ENCODE measurements at places on chromosomes 2 and 18.

- no peak for DNase-seq
Observed at GRCh38 chr18:76892832-76893231, 70.5 kb downstream of the ZNF236 start.

DNA sequence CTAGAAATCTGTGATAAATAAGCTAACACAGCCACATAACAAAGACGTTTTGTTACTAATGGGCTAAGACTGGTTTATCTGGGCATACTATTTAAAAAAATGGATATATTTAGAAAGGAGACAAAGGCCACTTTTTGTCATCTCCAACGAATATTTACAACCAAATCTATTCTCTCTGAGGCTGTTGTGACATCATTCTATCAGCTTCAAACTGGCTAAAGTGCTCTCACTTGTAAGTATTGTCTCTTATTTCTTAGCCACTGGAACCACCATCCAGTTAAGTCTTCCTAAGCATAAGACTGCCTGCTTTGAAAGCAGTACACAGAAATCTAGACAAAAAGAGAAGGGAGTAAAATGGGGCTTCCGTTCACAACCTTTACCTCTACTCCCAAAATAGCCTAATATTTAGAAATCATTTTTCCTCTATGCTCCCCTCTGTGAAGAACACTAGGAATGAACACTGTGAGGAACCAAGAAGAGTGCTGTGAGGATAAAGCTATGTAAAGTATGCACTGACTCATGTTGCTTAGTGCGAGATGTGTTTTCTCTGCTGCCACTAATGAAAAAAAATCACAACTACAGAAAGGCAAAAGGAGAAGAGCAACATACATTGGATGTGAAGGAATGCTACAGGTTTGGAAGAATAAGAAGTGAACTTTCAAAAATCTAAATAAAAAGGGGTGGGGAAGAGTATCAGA is 264.1 kb downstream of the EXOC6B start:
- DNase-seq = no peak

DNA sequence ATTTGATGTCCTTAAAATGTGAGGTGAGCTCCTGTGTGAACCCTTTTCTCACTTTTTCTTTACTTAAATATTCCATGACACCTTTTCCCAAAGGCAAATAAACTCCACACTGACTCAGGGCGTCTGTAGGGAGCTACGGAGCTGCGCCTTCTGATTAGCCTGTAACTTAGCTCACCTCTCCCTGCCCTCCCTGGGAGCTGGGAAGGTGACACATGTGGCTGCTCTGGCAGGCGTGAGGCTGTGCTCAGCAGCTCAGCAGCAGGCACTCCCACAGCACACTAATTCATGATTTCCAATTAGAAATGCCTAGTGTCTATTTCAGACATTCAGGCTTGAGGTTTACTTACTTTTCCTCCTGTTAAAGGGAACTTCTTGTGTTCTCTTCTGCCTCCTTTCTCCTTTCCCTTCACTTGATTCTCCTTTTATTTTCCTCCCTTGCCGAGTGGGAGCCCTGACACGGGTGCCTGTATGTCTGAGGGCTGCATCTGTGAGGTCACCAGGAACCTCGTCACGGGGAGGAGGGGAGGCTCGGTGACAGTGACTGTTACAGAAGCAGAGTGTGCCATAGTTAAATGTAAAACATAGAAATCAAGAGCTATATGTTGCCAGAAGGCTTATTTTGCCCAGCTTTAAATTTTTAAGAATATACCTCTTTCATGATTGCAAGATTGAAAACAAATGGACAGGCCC is 437.1 kb downstream of the DCDC2C start:
- no peak for DNase-seq

DNA sequence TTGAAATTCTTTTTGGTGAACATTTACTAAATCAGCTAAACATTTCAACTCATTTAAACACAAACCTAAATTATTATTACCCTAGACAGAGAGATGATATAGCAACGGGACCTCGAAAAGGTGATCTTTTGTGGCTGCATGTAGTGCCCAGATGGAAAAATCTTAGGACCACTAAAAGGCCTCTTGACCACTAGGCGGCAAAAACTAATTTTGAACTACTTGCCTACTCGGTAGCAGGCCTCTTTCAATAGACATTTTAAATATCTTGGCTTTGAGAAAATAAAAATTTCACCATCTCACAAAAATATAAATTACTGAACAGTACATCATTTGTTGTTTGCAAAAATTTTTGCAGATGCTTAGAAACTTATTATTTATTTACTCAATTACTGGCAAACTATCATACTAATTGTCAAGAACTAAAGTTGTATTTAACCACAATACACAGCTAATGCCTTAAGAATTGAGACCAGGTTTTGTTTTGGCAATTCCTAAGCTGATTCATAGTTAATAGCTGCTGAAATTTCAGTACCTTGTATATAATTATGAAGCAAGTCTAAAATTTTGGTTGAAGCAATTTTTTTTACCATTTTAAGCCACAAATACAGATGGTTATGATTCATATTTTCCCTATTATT is 9.4 kb downstream of the COL3A1 start:
- DNase-seq = no peak

- no peak for DNase-seq
Observed at GRCh38 chr2:37866171-37866934, 58.7 kb upstream of the RMDN2 start.

- DNase-seq = no peak
Observed at GRCh38 chr2:37610638-37611289, 60.7 kb downstream of the CDC42EP3 start.

DNA sequence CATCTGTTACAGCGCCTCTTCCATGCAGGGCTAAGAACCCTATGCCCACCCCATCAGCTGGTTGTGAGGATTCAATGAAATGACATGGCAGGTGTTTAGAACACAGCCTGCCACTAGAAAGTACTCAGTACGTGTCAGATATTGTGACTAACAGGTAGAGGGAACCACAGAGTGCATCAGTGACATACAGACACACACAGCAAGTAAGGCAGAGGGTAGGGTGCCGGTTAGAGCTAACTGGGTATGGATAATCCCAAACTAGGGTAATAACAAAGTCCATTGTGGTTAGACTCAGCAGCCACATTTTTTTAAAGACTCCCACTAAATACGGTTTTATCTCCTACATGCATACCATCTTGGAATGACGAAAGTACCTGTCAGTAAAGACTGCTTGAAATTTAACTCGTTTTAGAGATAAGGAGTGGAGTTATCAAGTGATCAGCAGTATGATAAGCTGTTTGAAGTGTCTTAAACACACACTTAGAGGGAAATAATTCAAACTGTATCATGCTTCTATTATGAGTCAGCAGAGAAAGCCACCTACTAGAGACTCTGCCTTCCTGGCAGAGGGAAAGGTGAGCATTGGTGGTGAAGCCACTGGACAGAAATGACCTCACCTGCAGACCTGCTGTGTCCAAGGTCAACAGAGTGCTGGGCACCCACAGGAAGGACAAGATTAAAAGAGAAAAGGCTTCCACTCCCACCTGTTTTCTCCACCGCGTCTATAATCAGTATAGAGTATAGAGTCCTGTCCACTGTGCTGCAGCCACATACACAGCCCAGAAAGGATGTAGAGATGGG is 20.6 kb downstream of the MPPE1 start:
- DNase-seq = no peak

Data from HL-60 (cell line).